Kidney (tissue), 22 donors: ENCODE measurements at places on chromosomes 4 and X. TPM values are rescaled to one million over a fixed set of nuclear protein-coding genes. Genes with fewer than 3 reads are reported as not detected.

- DNase-seq, result no peak
Observed at GRCh38 chr4:48974979-48975640, 11.0 kb upstream of the CWH43 start.

GRCh38 chr4:84481077-84481859, 17.8 kb downstream of the NKX6-1 start:
- no peak for DNase-seq

- no peak for DNase-seq
Observed at GRCh38 chr4:173478201-173478912, 51.7 kb downstream of the HAND2 start.

DNA sequence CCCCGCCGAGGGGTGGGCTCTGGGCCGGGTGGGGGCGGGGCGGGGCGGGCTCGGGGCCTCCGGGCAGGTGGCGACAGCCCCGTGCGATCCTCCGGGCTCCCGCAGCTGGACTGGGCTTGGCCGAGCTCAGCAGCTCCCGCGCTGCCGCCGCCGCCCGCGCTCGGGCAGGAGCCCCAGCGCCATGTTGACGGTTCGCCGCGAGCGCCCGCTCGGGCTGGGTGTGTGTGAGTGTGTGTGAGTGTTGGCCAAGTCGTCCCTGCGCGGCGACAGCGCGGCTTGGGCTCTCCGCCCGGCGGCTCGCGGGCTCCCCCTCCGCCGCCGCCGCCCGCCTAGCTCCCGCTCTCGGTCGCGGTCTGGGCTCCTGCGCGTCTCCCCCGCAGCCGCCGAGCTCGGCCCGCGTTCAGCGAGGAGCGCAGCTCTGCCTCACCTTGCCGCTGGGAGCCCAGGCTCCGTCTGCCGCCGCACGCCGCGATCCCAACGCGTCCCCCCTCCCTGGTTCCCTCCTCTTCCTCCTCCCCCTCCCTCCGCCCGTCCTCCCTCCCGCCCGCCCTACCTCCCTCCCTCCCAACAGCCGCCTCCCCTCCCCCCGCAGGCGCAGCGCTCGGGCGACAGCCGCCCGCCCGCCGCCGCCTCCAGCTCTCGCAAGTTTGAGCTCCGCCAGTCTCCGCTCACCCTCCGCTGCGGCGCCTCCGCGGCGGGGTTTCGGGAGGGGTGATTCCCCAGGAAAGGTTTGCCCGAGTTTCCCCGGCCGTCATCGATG, at the start of gene BCOR:
BCOR (minus strand) TSS at position 455 of the 760 bp plus-strand sequence. CDS start 20,029 bp downstream, outside the sequence.
- DNase-seq, result peak; percentile 88

The AREG gene
- total RNA-seq, result 11.8 TPM
